Stimulated activated CD4-positive, alpha-beta T cell treated with anti-CD3 and anti-CD28 coated beads, Interleukin-12 subunit alpha, Interleukin-12 subunit beta, amount 100 ng/mL, for 48 hours (primary cell): ENCODE measurements at places on chromosomes 16 and 17.
A peak's percentile ranks its signal among the peaks of the same experiment; 100 is the strongest.

DNA sequence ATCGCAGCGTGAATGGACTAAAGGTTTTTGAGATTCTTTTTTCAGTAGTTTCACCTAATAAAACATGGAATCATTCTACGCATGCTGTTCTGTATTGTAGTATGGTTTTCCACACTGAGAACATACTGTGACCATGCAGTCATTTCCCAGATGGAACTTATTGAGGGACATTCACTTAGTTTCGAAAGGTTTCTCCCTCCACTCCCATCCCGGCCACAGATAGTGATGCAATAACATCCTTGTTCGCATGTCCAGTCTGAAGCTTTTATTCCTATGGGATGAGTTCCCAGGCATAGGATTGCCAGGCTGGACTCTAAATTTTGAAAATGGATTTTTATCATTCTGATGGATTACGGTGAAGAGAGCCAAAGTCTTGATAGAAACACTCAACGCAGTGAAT is 420.4 kb downstream of the WWOX start:
- no peak for DNase-seq

GRCh38 chr17:64401941-64402340 is 11.3 kb upstream of the PECAM1 start:
- no peak for DNase-seq

GRCh38 chr16:11913425-11914079 is 2.2 kb downstream of the GSPT1 start:
- no peak for DNase-seq

DNA sequence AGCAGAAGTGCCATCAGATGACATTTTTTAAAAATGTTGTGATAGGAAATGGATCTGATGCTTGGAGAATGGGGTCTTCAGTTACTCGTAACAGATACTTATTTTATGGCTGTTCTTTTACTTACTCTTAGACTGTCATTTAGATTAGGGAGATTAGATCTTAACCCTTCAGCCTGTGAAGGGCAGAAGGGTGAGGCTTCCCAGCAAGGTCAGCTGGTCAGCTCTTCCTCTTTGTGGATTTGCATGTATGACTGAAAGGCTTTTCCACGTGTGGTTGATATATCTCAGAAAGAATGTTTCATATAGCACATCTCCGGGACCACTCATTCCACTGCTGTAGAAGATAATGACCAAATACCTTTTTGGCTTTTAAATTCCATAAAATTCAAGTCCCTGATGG is 27.4 kb downstream of the GRB7 start:
- DNase-seq = no peak

- no peak for DNase-seq
Observed at GRCh38 chr17:37543637-37544052, 54.0 kb downstream of the DUSP14 start.

- no peak for DNase-seq
Observed at GRCh38 chr17:42130310-42130936, 7.8 kb downstream of the HSPB9 start.

GRCh38 chr16:48965386-48965785 is 316.3 kb downstream of the CBLN1 start:
- DNase-seq = no peak

- no peak for DNase-seq
Observed at GRCh38 chr16:1688807-1689560, 10.9 kb downstream of the JPT2 start.

- no peak for DNase-seq
Observed at GRCh38 chr16:74078511-74079231, 217.9 kb upstream of the PSMD7 start.

GRCh38 chr16:14958970-14959369 is 15.9 kb upstream of the PDXDC1 start:
- DNase-seq = no peak

DNA sequence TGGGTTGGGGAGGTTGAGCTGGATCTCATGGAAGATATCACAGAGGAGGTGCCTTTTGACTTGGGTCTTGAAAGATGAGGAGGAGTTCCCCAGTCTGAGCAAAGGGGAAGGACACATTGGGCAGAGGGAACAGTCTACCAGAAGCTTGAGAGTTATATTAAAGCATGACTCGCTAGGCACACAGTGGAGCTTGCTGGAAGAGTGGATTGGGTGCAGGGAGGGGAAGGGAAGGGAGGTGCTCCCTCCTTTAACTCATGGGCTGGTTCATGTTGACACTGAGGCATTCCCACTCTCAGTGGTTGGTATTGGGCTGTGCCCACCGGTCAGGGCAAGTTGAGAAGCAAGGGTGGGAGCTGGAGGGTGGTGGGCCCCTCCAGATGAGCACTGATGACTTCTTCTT is 5.9 kb downstream of the TMEM98 start:
- no peak for DNase-seq

DNA sequence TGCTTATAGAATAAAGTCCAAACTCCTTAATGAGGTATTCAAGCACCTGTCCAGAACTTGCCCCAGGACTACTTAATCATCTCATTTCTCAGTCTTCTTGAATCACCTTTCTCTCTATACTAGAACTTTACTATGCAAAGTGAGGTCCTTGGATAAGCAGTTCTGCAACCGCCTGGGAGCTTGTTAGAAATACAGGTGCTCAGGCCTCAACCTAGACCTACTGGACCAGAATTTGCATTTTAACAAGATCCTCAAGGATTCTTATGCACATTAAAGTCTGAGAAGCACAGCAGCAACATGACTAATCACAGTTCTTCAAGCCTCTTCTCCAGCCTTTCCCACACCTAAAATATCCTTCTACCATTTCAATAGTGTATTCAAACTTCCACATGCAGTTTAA is 61.7 kb downstream of the GRB7 start:
- DNase-seq = no peak

DNA sequence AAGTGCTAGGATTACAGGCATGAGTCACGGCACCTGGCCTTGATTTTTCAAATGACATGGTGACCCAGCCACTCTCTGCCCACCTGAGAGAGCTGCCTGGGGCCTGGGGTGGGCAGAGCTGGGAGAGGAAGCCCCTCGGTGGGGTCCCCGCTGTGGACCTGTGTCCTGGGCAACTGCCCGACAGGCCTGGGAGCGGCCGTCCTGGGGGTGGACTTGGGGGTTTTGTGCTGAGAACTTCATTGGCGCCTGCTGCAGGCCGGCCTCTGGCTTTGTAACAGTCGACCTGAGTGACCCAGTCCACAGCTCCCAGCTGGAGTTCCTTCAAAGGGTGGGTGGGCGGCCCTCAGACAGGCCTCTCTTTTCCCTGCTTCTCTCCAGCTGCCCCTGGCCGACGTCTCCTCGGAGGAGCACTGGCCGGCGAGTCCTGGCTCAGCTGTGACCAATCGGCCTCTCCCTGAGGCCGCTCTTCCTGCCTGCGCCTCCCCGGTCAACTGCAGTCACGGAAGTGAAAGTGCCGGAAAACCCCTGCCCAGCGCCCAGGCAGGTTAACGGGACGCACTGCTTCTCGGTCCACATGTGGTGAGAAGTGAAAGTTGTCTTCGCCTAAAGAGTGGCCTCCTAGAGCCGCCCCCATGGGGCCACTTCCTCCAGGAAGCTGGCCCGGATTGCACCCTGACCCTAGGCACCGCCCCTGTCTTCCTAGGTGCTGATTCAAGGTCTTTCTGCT is 5.5 kb downstream of the CBFA2T3 start:
- no peak for DNase-seq

DNA sequence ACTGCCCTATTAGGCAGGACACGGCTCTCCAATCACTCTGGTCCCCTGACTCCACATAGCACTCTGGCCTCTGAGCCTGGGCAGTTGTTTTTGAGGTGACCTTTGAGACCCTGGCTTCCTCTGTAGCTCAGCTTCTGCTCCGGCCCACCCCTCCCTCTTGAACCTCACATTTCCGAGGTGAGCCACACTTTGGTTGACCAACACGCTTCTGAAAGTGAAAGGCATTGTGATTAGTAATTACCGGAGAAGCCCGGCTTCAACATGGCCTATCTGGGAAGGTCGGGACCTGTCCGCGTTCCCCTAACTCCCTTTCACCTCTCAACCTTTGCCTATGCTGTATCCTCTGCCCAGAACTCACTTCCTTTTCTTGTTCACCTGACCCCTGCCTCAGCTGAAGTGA is 10.3 kb upstream of the ITGAX start:
- DNase-seq = no peak

DNA sequence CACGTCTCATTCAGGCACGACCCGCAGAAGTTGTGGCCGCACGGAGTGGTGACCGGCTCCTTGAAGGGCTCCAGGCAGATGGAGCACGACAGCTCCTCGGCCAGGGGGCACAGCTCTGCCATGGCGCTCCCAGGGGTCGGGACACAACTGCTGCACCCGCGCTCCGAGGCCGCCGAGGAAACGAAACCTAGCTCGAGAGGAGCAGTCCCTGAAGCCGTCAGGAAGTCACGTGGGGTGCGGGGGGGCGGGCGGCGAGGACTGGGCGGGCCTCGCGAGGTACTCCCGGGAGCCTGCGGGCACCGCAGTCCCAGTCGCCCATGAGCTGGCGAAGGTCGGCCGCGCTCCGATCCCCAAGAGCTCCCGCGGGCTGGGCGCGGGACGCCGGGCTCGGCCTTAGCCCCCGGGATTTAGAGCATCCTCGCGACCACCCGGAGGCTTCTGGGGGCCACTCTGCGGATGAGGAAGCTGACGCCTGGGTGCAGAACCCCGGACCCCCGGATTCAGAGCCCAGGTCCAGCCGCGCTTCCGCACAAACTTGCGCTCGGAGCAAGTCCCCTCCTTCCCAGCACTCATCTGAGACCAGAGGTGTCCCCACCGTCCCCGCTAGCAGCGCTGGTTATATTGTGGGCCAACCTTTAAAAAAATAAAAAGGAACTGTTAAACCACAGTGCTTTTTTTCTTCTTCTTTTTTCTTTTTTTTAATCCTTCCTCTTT is at the start of gene TRIM25:
Gene TRIM25, minus strand, starts transcription at position 183 of the 714 bp plus-strand sequence. Its CDS starts 61 bp downstream, at position 122.
- peak; percentile 84 for DNase-seq

DNA sequence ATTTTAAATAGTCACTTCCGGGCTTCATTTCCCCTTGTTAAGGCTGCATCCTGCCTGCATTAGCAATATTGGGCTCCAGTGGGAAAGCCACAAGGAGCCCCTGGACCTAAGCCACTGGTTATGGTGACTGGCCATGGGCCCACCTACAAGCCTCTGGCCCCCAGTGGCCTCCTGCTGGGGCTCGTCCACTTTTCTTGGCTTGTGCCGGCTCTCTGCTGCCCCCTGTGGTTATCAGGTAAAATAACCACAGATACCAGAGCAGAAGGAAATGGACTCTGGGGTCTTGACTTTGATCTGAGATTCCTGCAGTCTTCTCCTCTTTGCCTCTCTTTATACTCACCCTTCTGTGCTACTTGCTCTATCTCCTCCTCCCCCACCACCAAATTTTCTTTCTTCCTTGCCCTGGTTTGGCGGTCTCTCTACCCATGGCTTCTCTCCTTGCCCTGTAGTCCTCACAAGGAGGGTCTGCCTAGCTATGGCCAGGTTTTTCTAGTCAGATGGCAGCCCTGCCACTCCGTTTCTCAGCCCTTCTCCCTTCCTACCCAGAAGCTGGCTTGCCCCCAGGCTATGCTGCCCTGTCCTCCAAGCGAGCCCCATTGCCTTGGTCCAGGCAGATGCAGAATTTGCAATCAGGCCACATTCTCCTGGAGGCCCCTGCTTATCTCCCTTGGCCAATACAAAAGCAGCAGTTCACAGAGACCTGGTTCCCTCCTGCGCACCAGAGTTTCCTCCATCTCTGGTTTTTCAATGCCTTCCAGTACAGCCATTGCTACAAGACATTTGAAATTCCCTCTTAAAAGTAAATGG is 82.9 kb upstream of the RCVRN start:
- DNase-seq = peak; percentile 23

- DNase-seq = no peak
Observed at GRCh38 chr17:78652913-78653312, 75.7 kb upstream of the DNAH17 start.

- no peak for DNase-seq
Observed at GRCh38 chr17:31226373-31226772, 70.7 kb downstream of the OMG start.

- DNase-seq = no peak
Observed at GRCh38 chr17:16919663-16920627, 52.0 kb downstream of the TNFRSF13B start.

GRCh38 chr17:41492771-41493170 is 3.1 kb upstream of the KRT36 start:
- no peak for DNase-seq

- DNase-seq = no peak
Observed at GRCh38 chr17:19769946-19770652, 22.0 kb upstream of the ALDH3A1 start.

- no peak for DNase-seq
Observed at GRCh38 chr16:81546781-81547180, 102.2 kb downstream of the CMIP start.

- DNase-seq = no peak
Observed at GRCh38 chr17:19905502-19905901, 37.8 kb upstream of the ULK2 start.

- DNase-seq = no peak
Observed at GRCh38 chr17:79698146-79698846, 32.4 kb upstream of the ENPP7 start.

DNA sequence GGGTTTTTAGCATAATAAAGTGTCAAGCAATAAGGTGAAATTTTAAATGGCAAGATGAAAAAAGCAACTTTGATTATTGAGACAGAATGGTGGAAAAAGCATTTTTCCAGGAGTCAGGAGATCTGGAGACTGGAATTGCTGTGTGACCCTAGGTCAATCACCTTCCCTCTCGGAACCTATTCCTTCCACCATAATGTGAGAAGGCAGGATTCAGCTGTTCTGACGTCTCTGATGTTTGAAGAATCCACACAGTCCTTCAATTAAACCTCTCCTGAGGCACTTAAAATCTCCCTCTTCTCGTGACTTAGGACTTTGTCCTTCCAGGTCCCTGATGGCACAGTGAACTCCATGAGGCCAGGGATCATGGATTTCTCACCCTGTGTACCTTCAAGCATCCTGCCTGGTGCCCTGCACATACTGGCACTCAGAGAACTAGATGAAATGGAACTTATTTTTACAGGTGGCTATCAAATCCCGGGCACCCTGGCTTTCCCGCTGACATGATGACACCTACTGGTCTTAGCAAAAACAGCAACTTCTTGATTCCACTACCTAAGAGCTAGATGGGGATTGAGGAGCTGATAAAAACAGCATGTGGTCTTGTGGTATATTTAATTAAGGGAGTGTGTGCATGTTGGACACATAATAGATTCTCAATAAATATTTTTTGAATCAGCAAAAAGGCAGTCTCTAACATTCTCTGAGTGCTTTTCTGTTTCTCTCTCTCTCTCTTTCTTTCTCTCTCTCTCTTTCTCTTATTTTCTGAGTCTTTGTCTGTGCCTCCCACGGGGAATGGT is 2.3 kb upstream of the CCDC182 start:
- peak; percentile 9 for DNase-seq

DNA sequence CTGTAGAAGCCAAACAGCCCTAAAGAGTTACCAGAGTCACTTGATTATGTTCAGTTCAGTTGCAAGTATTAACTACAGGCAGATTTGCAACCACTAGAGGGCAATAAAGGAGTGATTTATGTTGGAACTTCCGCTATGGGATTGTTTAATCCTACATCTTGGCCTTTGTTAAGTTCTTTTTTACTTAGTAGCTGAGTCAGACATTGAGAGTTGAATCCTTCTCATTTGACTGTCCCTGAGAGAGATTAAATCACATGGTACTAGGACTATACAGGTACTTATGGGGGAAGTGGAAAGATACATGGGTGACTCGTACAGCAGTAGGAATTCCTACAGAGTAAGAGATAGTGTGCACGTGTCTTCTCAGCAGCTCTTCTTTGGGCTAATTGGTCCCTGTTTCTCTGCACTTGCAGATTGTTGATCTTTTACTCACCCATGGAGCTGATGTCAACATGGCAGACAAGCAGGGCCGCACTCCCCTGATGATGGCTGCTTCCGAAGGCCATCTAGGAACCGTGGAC is 40.3 kb downstream of the CYB561 start:
- DNase-seq = no peak

- DNase-seq = no peak
Observed at GRCh38 chr17:46071796-46072195, 72.7 kb downstream of the STH start.

GRCh38 chr16:52512297-52512987 is 34.5 kb downstream of the TOX3 start:
- no peak for DNase-seq
